RPMI7951 (cell line): ENCODE measurements at places on chromosomes 16 and 17. TPM values are rescaled to one million over a fixed set of nuclear protein-coding genes. Genes with fewer than 3 reads are reported as not detected.

Gene TEKT1
- not detected in 2 replicates for total RNA-seq

DNA sequence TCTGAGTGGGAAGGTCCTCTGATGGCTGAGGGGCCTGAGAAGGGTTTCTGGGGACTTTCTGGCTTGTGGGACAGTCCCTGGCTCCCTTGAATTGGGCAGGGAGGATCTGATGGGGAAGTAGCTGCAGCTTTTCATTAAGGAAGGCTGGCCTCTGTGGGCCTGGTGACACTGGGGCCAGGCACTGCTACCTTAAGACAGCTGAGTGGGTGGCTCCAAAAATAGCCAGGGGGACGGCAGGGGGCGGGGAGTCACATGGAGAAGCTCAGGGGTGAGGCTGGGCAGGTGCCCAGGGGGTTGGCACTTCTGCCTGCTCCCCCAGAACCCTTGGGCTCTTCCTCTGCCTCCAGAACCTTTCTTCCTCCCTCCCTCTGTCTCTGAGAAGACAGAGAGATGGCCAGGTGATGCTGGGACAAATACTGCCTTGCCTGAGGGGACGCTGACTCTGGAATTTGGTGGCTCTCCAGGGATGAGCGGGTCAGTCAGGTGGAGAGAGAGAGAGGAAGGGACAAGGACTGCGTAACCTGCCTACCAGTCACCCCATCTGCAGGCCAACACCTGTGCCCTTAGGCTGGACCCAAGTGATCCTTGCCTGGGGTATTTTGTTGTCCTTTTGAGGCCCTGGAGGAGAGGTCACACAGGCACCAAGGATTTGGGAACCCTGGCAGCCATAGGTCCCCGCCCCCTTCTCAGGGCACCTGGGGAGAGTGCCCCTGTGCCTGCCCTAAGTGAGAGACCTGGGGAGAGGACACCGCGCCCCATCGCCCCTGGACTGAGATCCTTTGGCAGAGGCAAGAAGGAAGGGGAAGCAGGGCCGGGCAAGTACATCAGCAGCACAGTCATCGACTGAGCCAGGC, 1.7 kb upstream of the SGCA start:
- DNase-seq = no peak

Gene P2RX5
- total RNA-seq = 0.29 and 0.36 TPM in 2 replicates

DNA sequence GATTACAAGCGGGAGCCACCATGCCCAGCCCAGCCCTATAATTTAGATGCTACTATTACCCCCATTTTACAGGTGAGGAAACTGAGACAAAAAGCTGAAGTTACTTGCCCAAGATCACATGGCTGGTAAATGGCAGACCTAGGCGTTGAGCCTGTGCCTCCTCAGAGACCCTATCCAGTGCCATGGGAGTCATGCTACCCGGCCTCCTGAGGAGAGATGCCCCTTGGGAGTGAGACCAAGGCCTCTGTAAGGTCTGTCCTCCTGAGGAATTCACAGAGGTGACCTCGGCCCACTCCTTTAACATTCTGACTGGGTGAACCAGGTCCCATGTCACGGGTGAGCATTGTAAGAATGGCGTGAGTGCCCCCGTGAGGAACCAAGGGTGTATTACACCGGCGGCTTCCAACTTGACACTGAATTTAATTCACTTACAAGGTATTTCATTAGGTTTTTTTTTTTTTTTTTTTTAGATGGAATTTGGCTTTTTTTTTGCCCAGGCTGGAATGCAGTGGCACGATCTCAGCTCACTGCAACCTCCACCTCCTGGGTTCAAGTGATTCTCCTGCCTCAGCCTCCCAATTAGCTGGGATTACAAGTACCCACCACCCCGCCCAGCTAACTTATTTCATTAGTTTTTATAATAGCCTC, 95.7 kb downstream of the ABCC6 start:
- DNase-seq = peak; percentile 60

DNA sequence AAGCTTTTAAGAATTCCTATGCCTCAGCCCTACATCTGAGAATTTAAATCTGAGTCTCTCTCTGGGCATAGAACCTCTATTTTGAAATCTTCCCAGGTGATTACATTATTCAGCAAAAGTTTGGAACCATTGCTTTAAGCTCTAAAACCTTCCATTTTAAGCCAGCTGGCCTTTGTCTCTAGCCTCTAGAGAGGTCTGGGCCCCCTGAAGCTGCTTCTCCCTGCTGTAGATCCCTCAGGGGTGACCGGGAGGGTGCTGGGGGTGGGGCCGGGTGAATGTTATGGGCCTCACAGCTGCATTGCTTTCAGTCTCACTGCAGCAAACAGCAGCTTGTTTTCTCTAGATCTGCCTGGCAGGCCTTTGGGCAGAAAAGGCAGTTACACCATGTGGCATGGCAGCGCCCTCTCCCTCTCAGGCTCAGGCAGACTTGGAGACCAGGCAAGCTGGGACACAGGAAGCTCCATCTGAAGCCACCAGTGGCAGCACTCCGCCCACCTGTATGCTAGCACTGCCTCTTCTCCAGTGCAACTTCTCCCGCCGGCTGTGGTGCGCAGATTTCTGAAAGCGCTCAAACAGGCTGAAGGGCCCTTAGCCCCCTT, 66.3 kb downstream of the MPRIP start:
- DNase-seq = no peak

DNA sequence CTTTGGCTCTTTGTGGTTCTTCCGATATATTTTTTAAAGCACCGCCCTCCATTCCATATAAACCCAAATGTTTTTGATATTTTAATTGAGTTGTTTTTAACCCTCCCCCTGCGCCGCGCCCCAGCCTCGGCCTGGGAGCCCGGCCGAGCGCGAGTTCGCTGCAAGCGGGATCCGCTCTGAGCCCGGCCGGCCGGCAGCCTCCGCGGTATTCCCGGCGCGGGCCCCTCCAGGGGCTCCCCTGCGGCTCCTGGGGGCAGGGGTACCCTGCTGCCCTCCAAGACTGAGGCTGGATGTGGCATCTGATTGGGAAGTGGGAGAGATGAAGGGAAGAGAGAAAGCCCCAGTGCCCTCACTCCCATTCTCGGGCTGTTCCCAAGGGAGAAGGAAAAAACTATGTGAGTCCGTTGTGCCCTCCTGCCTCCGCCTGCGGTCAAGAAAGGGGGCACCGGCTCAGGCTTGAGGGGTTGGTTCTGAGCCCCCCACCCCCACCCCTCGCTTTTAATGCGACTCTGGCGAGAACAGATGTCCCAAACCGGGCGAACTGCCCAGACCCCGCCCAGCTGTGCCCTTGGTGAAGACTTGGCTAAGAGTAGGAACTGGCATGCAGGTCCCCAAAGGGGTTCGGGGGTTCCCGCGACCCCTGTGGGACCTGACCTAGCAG, 8.6 kb downstream of the NEUROD2 start:
- DNase-seq = no peak

DNA sequence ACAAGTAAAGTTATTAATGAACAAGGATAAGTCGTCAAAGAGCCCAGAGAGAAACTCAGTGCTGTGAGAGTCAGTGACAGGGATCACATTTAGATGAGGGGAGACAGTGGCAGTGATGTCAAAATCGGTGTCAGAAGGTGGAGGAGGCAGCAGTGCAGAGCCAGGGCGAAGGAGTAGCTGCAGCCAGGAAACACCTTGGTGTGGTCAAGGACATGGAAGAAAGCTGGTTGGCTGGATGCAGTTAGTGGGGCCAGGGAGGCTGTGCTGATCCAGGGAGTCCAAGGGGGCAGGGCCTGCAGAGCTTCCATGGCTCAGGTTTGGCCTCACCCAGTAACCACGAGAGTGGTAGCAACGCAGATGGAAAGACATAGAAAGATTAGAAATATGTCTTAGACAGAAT, 50.7 kb upstream of the ADORA2B start:
- DNase-seq = no peak
